Right ventricle myocardium inferior (tissue), 1 donor: ENCODE measurements at places on chromosomes 6 and 20. TPM values are rescaled to one million over a fixed set of nuclear protein-coding genes. Genes with fewer than 3 reads are reported as not detected.

- no peak for DNase-seq
Measured at GRCh38 chr20:34495307-34495706, 20.9 kb upstream of the DYNLRB1 start.

Gene HLA-DQA2
- total RNA-seq: 2.7 TPM

DNA sequence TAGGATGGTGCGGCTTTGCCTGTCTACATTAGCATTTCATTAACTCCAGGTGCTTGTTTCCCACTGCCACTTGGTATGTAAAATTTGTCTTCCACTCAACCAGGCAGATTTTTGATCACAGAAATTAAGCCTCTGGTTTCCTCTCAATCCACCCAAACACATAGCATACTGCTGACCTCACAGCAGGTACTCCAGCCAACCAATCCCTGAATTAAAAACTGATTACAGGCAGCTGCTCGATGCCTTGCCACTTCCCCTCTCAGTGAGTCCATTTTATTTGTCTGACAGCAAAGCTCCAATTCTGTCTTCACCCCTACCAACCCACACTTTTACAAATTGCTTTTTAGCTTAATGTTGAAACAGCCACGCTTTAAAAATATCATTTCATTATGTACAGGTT, 95.2 kb downstream of the PLCB1 start:
- no peak for DNase-seq

GRCh38 chr20:40880063-40880728, 148.4 kb upstream of the TOP1 start:
- no peak for DNase-seq
